ENCODE measurements at places on chromosomes 2 and 18.

DNA sequence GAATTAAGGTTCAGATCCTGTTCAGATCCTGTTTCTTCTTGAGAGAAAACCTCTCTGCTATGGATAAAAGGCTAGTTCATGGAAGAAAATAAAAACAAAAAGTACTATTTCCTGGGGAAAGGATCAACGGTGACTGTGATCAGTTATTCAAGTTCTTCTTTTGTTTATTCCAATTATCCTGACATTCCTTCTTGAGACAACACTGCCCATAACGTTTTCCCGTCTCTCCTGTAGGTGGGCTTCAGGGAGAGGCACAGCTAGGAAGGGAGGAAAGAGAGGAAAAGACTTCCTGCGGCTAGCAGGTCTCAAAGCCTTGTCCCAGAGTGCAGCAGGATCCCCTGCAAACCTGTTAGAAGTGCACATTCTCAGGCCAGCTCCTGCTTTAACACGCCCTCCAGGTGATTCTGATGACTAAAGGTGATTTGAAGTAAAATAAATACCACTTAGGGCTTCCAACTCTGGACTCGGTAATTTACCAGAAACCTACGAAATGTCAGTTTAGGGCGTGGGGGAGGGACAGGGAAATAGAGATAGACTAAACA lies 4.5 kb upstream of the FHL2 start:
- no peak for DNase-seq

GRCh38 chr2:206408323-206409320 lies 34.7 kb upstream of the ADAM23 start:
- no peak for DNase-seq

DNA sequence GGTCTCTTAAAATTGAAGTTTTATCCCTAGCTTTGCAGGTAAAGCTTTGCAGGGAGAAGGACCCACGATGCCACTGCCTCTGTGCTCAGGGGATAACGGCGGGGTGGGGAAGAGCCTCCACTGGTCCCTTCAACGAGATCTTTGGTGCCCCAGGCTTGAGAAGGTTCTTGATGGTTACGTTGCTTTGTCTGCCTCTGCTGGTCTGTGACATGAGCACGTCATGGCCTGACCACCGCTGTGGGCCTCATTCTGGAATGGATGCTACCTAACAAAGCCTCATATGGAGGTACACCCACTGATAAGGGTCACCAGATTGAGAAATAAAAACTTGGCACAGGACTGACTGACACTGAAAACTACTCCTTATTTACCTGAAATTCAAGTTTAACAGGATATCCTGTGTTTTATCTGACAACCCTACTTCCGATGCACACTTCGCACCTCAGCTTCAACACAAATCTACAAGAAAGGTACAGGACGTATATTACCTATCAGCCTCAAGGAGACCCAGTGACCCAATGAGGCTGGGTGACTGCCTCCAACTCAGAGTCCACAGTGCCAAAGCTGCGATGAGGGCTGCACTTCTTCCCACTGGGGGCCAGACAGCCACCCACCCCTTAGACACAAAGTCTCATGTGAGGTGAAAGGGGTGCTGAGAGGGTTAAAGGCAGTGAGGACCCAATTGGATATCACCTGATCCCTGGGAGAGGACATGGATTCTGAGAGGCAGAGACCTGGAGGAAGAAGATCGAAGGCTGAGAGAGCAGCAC lies 64.9 kb downstream of the EIPR1 start:
- no peak for DNase-seq

- DNase-seq = no peak
These were observed 5.7 kb downstream of the SLC40A1 start for GRCh38 chr2:189574793-189575475.

DNA sequence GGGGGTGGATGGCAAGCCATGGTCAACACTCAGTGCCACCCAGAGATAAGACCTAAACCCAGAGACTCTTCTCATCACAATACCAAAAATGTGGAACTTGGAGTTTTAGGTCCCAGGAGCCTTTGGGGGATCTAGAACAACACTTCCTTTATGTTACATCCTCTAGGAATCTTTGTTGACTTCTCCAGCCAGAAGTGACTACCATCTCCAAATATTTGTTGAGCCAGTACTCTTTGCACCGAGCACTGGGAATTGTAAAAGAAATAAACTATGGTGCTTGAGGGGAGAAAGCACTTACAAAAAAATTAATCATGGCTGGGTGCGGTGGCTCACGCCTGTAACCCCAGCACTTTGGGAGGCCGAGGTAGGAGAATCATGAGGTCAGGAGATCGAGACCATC lies 120.0 kb upstream of the TMEM200C start:
- no peak for DNase-seq

DNA sequence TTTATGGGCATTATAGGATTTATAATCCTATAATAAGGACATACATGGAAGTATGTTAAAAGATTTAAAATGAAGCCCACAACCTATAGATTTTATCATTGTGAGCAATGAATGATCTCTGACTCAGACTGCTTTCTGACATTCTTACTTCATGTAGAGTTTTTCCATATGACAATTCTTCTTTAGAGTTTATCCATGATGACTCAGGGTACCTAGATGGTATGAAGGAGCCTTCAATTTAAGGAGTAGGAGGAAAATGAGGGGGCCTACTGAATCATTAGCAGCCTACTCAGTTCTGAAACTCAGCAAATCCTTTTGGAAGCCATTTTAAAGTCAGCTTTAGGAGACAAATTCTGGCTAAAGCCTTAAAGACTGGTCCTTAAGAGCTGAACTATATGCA lies 10.4 kb downstream of the PELI1 start:
- DNase-seq = no peak

GRCh38 chr18:35024965-35025364 lies 16.2 kb upstream of the MAPRE2 start:
- no peak for DNase-seq

DNA sequence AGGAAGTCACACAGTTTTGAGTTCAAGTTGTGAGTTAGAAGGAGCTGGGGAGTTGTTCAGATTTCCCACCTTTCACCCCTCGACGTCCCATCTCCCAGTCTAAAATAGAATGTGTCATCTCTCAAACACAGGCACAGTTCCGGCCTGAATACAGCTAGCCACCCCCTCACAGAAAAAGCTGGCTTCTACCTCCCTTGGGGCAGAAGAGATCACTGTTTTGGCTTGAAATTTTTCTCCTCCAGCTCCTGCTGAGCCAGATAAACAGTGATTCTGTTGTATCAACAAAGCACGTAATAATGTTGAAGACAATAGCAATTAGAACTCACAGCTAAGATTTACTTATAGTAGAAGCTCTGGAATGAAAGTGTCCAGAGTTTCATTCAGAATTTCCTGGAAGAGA lies 74.7 kb downstream of the KIAA2012 start:
- no peak for DNase-seq

DNA sequence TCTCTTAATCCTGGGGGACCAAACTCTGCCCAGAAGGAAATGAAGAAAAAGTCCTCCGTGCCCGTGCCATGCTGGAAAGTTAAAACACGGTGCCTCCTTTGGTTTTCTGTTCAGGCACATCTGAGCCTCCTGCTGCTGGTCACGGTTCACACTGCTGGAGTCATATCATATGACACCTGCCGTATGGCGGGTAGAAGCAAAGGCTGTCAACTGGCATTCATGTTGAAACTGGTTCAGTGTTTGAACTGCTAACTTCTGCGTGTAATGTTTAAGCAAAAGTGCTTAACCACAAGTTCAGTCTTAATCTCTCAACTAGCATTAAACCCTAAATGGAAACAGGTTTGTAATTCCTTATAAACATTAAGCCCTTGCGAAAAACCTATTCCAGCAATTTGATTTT lies 3.1 kb downstream of the STK39 start:
- no peak for DNase-seq

DNA sequence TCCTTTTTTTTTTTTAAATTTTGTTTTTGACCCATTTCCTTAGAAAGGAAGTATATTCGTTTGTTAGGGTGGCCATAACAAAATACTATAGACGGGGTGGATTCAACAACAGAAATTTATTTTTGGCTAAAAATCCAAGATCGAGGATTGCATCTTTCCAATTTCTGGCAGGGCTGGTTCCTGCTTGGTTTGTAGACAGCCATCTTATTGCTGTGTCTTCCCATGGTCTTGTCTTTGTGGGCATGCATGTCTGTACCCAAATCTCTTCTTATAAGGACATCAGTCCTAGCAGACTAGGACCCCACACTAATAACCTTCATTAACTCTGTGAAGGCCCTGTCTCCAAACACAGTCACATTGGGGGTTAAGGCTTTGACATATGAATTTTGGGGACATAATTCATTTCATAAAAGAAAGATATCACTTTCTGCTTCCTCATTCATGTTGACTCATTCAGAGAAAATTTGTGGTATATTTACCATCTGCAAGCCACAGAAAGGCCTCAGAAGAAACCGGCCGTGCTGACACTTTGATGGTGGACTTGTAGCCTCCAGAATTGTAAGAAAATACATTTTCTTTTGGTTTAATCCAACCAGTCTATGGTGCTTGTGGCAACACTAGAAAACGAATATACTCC lies 262.1 kb downstream of the LPIN1 start:
- no peak for DNase-seq

- DNase-seq = no peak
These were observed 34.6 kb upstream of the WDR75 start for GRCh38 chr2:189406586-189407233.

GRCh38 chr2:14424478-14425390 lies 207.8 kb upstream of the LRATD1 start:
- DNase-seq = no peak

- no peak for DNase-seq
These were observed 26.2 kb downstream of the TRAF3IP1 start for GRCh38 chr2:238346544-238346943.

DNA sequence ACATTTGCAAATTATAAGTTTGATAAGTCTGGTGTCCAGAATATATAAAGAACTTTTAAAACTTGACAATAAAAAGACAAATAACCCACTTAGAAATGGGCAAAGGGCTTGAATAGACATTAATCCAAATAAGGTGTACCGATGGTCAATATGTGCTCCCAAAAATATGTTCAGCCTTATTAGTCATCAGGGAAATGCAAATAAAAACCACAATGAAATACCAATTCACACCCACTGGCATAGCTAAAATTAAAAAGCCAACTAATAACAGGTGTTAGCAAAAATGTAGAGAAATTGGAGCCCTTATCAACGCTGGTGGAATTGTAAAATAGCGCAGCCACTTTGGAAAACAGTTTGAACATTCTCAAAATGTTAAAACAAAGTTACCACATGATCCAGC lies 79.0 kb upstream of the SCG2 start:
- DNase-seq = no peak

- DNase-seq = no peak
These were observed 21.5 kb upstream of the KCNK3 start for GRCh38 chr2:26670931-26671460.

DNA sequence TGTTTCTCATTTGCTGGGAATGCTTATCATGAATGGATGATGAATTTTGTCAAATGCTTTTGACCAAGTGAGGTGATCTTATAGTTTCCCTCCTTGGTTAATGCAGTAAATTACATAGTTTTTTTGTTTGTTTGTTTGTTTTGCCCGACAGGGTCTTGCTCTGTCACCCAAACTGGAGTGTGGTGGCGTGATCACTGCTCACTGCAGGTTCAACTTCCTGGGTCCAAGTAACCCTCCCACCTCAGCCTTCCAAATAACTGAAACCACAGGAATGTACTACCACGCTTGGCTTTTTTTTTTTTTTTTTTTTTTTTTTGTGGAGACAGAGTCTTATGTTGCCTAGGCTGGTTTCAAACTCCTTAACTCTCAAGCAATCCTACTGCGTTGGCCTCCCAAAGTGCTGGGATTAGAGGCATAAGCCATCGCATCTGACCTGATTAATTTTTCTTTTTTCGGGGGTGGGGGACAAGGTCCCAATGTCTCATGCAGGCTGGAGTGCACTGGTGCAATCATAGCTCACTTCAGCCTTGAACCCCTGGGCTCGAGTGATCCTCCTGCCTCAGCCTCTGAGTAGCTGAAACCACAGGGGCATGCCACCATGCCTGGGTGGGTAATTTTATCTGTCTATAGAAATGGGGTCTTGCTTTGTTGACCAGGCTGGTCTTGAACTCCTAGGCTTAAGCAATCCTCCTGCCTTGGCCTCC lies 48.6 kb downstream of the SMAD2 start:
- no peak for DNase-seq

DNA sequence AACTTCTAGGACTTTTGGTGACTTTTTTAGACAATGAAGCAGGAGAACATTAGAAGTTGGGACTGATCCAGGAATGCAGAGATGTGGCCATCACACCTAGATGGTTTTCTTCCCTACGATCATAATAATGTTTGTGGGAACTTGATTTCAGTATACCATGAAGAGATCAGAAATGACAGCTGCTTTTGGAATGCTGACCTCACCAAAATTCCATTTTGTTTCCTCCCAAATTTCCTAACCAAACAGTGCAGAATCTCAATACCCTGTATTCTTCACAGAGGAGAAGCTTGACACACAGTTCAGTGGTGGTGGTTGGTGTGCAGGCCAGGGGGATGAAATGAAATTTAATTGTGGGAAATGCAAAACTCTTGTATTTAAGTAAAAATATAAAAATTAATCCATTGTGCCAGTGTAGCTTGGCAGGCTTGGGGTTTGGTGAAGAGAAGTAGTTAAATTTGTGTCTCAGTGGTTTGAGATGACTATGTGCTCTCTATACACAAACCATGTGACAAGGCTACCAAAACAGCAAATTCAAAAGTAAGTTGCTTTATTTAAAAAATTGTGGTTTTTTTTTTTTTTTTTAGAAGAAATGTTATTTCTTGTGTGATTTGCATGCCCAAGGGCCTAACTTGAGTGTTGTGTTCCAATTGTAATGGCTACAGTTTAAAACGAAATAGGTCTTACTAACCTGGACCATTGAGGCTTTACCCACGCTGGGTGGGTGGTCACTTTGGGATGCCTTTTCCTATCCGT lies 252.4 kb downstream of the LPIN1 start:
- DNase-seq = no peak

DNA sequence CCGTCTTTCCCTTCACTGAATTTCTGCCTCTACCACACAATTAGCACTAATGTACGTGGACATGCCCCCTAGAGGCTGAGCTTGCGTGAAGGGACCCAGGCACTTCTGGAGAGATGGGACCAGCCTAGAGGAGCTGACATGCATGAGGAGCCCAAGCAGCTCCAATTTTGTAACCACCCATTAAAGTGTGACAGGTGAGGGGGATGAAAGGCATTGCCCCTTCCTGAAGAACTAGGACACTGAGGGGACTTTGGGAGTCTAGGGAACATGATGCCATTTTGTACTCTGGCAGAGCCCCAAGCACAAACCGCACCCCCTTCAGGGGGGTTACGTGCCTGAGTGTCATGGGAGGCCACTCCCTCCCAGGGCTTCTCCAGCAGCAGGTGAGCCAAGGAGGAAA lies 63.6 kb downstream of the HNRNPLL start:
- no peak for DNase-seq

- no peak for DNase-seq
These were observed at the start of gene FNDC4 for GRCh38 chr2:27494944-27495554. Gene FNDC4, minus strand, starts transcription at chr2:27495200. Its CDS starts 521 bp downstream, at chr2:27494679.

DNA sequence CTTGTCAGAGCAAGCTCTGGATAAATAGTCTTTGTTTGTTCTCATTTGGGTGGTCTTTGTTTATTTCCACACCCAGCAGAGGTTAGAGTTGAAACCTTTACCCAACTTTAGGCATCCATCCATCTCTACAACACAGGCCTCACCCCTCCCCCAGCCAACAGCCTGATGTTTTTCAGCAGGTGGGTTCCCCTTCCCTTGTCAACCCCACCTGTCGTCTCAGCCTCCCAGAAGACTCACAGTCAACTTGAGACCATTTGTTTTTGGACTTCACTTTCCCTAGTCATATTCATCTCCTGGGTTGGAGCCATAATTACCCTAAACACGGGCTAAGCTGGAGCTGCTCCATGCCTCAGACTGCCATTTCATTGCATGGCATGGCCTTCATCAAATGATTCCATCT lies 31.7 kb upstream of the IL36G start:
- DNase-seq = no peak

- no peak for DNase-seq
These were observed 20.1 kb upstream of the NAB1 start for GRCh38 chr2:190628591-190629319.
